ENCODE measurements at places on chromosomes 2 and 18.

DNA sequence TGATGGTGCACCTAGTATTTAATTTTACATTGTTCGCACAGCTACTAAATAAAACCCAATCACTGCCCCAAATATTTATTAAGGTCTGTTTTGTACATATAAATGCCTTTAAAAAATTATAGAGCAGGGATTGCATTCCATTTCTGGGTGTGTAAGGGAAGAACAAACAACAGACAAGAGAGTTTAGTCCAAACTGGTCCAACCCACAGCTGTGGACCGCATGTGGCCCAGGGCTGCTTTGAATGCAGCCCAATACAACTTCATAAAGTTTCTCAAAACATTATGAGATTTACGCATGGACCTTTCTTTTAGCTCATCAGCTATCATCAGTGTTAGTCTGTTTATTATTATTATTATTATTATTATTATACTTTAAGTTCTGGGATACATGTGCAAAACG lies 114.8 kb upstream of the LRATD1 start:
- DNase-seq = no peak

DNA sequence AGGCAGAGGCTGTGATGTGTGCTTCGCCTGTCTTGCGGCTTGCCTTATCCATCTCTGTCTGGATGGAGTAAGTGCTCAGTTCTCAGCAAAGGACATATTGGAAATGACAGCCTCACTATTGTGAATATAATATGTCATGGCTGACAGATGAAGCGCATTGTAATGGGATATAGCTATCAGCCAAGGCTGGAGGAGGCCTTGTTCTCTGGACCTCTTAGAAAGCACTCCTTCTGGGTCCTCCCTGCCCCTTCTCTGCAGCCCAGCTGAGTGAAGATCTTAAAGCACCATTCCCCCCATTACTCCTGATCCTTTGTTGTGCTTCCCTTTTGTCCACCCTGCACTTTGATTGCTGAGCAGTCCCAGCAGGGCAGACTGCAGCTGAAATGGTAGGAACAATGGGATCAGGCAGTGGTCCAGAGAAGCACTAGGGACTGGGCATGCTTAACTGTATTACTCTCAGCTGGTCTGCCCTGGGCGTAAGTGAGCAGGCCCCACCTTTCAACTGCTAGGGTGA lies 265.3 kb downstream of the SETBP1 start:
- DNase-seq = no peak

DNA sequence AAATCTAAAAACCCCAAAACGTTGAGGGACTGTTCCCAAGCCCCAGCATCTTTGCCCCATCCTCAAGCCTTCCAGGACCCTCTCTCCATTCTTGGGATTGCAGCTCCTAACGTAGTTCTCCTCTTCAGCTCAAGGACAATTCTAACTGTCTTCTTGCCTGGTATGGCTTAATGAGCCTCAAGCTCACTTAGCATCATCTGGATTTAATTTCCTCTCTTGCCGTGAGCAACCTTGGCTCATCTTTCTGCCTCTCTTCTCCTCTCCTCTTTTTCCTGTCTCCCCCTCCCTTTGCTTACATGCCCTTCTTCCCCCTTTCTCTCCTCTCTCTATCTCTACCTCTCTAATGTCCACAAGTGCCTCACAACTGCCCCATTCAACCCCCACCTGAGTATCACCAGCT lies 44.2 kb downstream of the TACR1 start:
- DNase-seq = no peak

GRCh38 chr2:96329456-96329855 lies 4.3 kb downstream of the ITPRIPL1 start:
- DNase-seq = no peak

- no peak for DNase-seq
Observed at GRCh38 chr2:10017313-10017941, 25.9 kb upstream of the KLF11 start.

- DNase-seq = no peak
Observed at GRCh38 chr2:16262526-16263178, 322.3 kb downstream of the MYCN start.

- no peak for DNase-seq
Observed at GRCh38 chr2:10337449-10338269, 35.0 kb downstream of the HPCAL1 start.

- no peak for DNase-seq
Observed at GRCh38 chr2:61433606-61434005, 37.3 kb downstream of the USP34 start.

DNA sequence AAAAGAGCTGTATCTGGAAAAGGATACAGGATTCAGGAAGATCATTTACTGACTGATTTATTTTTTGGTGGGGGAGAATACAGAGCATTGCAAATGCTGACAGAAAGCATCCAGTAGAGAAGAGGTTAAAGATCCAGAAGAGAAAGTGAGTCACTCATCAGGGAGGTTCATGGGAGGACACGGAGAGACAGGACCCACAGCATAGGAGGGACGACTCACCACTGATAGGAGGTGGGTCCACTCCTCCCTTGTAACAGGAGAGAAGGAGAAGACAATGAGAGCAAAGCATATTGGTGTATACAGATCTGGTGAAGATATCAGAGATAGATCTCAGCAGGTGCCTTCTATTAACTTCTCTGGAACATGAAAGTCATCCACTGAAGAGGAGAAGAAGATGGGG lies 142.4 kb upstream of the AQP4 start:
- DNase-seq = no peak

DNA sequence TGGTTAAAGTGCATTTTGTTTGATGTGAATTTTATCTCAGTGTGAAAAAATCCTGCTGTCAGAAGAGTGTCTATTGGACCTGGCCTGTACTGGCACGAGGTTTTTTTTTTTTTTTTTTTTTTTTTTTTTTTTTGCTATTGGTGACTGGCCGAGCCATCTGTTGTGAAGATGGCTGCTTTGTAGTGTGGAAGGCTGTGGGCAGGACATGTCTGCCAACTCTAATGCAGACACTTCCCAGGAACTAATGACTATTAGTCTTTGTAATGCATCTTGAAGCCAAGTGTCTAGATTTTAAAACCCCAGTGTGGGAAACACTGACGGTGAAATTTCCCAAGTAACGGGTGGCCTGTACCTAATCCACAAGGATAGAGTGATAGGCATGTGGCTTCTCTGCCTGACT lies 34.3 kb downstream of the ZAP70 start:
- DNase-seq = no peak

- no peak for DNase-seq
Observed at GRCh38 chr2:3754280-3754679, 50.9 kb downstream of the DCDC2C start.

DNA sequence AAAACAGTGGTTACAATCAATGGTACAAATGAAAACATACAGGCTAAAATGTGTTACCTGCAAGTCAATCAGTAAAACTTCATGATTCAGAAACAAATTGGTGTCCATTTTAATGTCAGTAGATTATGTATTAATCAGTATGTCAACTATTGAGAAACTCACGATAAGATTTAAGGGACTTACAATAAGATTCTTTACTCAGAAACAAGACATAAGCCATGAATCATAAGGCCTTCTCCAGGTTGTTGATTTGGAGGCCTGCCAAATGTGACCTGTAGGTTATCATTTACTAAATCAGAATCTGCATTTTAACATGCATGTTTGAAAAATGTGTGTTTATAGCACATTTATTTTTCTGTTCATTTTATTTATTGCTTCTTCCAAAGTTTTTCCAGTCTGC lies 623.1 kb downstream of the CCDC85A start:
- DNase-seq = no peak

DNA sequence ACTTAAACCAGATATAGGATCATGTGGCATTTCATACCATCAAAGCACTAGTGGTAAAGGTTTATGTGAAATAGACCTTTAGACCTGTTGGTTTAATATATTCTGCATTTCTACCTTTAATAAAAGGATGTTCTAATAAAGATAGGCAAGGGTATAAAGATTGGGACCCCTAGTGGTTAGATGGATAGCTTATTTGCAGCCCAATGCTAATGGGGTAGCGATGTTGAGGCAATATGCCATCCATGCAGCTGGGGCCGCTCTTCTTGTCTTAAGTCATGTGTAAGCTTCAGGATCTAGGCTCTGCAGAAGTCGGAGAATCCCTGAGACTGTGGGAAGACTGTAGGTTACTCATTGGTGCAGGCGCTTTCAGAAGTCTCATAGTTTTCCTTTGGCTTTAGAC lies 114.9 kb downstream of the ICOS start:
- DNase-seq = no peak
